Esophagus muscularis mucosa (tissue), 4 donors: ENCODE measurements at places on chromosomes 11 and 22.

GRCh38 chr11:78209478-78209877 lies 20.8 kb downstream of the USP35 start:
- DNase-seq: no peak

DNA sequence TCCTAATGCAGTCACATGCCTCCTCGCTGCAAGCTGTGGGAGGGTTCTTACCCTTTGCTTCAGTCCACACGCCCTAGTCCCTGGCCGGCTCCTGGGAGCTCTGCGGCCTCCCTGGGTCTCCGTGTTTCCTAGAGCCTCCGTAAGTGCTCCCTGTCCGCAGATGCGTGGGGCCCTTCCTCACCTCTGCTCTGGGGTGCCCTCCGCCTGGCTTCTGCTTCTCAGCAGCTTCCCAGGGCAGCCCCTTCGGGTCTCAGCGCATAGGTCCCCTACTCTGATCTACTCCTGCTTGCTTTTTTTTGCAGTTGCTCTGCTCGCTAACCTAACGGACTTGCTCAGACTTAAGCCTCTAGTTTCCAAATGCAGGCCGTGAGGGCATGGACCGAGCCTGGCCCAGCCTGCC lies 22.4 kb downstream of the CAPN1 start:
- DNase-seq: no peak

- no peak for DNase-seq
Observed at GRCh38 chr11:78952890-78953289, 378.2 kb upstream of the NARS2 start.

- DNase-seq: no peak
Observed at GRCh38 chr11:60916669-60917206, 2.8 kb downstream of the TMEM109 start.

- DNase-seq: no peak
Observed at GRCh38 chr11:14703731-14704130, 60.1 kb downstream of the PDE3B start.

DNA sequence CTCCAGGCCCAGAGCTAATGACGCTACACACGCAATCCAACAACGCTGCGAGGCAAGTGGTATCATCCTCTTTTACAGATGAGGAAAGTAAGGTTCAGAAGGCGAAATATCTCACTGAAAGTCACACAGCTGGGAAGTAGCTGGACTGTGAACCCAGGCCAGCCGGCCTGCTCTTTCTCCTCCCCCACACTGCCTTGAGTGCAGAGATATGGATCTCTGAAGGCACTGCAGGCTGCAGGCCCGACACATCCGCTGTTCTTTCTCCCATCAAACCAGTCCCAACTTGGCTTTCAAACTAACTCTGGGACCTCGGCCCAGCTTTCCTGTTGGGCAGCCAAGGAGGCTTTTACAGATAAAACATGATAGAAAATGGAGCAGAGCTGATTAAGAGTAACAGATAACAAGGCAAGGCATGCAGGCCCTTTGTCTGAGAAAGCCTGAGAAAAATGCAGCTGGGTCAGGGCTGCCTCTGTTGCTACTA lies 64.0 kb upstream of the PTPRJ start:
- no peak for DNase-seq

- DNase-seq: no peak
Observed at GRCh38 chr11:109939166-109939810, 153.9 kb upstream of the ZC3H12C start.

DNA sequence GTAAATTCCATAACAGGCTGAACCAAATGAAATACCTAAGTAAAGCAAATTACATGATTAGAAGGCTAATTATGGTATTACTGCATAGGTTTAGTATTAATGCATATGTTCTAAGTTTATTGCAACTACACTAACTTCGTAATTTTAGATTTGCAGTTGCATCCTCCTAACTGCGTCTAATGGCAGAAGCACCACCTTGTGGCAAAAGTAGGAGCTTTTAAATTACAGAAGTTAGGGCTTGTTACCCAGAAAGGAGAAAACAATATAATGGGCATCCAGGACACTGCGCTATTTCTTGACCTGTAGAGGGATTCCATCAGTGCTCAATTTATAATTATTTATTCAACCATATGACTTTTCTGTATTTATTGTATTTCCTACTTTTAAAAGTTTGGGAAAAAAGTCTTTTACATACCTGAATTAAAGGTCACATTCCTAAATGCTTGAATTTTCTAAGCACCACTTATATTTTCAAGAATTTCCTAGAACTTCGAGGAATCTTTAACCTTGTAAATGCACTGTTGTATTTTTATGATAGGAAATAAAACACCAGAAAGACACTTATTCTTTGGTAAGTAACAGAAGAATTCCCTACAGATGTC lies 16.3 kb upstream of the GPR83 start:
- no peak for DNase-seq

- DNase-seq: no peak
Observed at GRCh38 chr11:121557348-121557747, 104.6 kb upstream of the SORL1-AS1 start.

DNA sequence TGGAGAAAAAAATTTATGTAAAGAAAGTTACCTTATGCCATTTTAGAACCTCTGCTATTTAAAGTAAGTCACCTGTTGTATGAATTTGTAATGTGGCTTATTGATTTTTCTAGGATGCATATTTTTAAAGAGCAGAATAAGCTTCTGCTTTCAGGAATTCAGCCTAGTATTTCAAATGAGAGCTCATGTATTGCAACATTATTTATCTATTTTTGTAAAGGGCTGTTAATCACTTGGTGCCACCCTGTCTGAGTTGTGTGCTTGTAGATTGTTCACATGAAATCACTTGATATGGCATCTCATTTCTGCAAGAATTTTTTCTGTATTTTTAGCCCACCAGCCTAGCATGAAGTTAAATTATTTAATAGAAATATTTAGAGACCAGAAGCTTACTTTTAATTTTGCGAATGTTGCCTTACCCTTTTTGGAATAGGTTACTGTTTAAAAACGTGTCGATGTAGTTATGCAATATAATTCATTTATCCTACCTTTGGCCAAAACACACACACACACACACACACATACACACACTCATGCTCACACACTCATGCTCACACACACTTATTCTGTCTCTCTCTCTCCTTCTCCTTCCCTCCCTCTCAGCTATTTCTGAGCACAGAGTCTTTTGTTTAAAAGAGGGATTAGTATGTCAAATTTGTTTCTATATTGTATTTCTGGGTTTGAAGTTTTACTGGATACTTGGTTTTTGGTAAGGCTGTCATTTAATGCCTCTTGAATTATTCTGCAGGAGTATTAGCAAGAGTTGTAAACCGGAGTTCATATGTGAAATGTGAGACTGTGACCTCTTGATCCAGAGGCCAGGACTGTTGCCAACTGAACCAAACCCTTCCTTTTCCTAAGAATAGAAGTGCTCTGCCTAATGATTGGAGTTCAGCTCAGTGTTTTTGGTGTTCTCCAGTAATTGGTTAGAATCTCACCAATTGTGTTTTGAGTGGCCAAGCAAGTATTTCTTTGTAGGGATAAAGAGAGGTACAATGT lies 34.4 kb downstream of the YAP1 start:
- no peak for DNase-seq
